Stimulated activated CD8-positive, alpha-beta memory T cell treated with anti-CD3 and anti-CD28 coated beads, Interleukin-15, amount 100 ng/mL, for 4 hours (primary cell): ENCODE measurements at places on chromosomes 7 and 10.

DNA sequence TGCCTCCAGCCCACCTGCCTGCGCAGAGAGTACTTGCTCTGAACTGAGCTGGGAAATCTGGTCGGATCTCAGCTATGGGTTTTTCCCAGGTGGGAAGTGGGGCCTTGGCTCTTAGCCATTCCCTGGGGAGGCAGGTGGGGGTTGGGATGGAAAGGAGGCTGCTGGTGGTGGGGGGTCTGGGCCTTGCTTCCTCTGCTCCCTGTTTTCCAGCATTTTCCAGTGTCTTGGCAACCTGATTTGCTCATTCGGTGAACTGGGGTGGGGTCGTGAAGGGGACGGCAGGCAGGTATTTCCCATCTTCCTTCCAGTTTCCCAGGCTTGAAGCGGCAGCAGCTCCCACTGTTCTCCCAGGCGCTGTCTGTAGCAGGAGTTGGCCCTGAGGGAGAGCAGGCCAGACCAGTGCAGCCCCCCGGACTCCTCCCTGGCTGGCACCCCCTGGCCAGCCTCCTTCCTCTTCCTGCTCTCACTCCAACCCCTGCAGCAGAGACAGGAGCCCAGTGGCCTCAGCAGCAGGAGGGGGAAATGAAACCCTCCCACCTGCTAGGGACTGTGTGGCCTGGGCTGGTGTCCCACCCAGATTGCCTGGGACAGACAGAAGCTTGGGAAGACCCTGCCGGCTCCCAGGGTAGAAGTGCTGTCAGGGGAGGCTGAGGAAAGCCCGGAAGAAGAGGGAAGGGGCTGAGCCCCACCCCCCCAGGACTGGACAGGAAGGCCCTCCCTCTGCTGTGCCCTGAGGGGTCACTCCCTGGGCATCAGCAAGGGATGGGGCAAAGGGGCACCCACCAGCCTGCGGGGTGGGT lies 6.6 kb downstream of the TRIM8 start:
- no peak for DNase-seq

GRCh38 chr10:81866753-81867152 lies 8.2 kb upstream of the NRG3 start:
- DNase-seq, result no peak

GRCh38 chr7:80439894-80440821 lies 71.7 kb downstream of the GNAT3 start:
- DNase-seq, result no peak

- DNase-seq, result no peak
These were observed 1.8 kb downstream of the UFSP1 start for GRCh38 chr7:100887516-100888290.

- no peak for DNase-seq
These were observed 80.1 kb upstream of the FZD8 start for GRCh38 chr10:35722226-35722625.

DNA sequence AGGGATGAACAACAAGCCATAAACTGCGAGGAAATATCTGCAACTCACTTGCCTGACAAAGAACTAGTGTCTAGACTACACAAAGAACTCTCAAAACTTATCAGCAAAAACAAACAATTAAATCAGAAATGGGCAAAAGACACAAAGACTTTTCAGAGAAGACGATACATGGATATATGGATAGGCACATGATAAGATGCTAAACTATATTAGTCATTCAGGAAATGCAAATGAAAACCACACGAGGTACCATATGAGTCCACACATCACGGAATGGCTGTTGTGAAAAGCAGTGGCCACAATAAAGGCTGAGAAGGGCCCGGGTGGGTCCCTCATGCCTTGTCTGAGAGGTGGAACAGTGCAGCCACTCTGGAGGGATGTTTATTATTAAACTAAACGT lies 267.8 kb downstream of the WDR37 start:
- no peak for DNase-seq

DNA sequence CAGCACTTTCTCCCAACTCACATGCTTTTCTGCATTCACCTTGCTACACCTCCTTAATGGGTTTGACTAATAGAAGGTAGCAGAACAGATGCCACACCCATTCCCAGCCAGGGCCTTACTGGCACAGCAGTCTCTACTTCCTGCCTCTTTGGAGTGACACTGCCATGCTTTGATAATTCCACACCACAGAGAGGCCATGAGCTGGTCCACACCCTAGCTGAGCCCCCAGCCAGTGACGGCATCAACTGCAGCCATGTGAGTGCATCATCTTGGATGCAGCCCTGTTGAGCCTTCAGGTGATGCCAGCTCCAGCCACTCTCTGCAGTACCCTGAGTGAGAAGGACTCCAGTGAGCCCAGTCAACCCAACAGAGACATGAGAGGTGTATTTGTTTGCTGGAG lies 27.5 kb upstream of the EZH2 start:
- DNase-seq, result no peak

- no peak for DNase-seq
These were observed 52.1 kb downstream of the RBM17 start for GRCh38 chr10:6140965-6141295.

DNA sequence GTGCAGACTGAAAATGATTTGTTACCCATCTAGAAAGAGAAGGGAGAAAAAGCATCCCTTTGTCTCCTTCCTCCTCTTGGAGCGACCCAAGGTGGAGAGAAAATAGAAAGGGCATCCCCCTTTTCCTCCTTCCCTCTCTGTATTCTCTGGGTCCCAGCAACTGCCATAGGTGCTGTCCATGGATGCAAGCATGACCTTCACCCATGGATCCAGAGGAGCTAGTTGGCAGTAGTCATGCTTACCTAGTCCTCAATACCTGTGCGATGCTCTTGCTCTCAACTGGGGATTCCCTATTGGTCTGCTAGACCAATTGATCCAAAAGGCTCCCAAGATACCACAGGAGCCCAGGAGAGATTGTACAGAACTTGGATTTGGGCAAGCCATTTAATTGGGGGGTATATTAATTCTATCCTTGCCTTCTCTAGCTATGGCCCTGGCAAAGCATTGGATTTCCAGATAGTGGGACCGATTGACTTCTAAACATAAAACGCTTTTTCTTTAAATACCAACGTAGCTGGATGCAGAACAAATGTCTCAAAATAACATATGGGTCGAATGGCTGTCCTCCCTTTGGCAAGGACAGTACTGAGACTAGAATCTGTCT lies 547.8 kb upstream of the IGFBP3 start:
- DNase-seq, result no peak

DNA sequence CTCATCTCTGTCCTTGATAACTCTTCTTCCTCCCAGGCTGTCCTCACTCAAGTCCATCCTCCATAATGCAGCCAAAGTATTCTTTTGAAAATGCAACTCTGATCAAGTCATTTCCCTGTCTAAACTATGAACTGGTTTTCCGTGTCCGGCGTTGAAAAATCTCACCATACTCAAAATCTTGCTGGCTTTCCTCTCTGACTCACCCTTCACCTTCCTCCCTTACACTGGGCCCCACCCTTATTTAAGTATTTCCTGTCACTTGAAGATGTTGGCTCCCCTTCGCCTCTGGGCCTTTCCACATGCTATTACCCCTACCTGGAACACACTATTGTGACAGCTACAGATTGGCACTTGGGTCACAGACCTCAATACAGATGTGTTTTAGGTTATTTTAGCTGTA lies 515.6 kb downstream of the INHBA start:
- DNase-seq, result no peak

DNA sequence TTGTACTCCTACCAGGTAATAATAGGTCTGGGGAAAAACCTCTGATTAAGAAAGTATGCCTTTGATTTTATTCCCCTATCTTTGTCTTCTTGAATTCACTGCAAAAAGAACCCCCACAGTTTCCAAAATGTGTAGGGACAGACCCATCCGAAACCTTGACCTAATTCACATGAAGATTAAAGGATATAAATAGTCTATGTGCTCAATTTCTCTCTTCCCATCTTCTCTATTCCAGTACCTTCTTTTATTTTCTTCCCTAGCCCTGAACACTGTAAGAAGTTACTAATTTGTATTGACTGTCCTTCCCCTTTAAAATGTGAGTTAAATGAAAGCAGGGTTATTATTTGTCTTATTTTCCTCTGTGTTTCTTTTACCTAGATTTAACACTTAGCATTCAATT lies 135.3 kb downstream of the HBP1 start:
- no peak for DNase-seq

GRCh38 chr7:70416347-70416985 lies 715.5 kb upstream of the GALNT17 start:
- no peak for DNase-seq

- DNase-seq, result no peak
These were observed 100.8 kb downstream of the MKI67 start for GRCh38 chr10:128025437-128025836.

GRCh38 chr10:33337326-33337957 lies 3.0 kb upstream of the NRP1 start:
- DNase-seq, result no peak

DNA sequence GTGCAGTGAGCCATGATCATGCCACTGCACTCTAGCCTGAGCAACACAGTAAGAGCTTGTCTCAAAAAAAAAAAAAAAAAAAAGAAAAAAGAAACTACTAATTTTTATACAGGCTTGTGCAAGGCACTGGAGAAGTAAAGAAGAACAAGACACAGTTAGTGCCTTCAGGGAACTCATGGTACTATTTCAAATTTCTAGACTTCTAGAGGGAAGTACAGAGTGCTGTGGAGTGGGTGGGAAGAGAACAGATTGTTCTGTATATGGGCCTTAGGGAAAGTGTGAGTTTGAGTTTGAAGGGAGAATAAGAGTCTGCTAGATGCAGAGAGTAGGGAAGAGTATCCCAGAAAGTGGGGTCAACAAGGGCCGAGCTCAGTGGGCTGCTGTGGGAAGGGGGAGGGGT lies 234.8 kb downstream of the PHTF2 start:
- DNase-seq, result no peak

- no peak for DNase-seq
These were observed 7.6 kb downstream of the ARHGAP12 start for GRCh38 chr10:31921031-31921430.

DNA sequence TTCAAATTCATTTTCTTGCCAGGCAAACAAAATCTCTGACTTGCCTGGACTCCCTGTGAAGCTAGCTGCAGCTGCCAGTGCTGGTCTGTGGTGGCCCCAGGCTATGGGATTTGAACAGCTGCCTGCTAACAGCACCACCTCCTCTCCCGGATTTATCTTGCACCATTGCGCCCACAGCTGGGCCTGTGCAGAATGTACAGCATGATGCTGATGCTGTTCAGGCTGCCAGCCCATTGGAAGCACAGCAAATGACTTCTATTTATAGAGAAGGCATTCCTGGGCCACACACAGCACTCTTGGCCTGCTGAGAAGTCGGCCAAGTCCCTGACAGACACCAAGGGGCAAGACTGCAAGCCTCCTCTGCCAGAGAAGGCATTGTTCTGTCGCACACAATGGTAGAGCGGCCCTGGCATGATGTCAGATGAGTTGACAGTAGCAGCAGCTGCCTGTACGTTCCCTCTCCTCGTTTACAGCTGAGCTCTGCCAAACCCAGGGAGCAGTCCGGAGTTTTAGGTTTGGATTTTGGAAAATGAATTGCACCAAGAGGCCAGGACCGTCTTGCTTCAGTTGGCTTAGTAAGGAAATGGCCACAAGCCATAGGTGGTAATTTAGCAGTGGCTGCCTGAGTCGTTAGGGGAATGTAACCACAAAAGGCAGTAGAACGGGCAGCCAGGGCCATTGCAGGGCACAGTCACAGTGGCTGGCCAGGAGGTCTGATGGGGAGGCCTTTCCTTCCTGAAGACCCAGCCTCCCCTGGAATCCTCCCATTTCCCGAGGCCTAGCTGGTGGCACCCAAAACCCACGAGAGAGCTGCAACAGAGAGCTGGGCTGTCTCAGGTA lies 38.5 kb downstream of the MTURN start:
- DNase-seq, result no peak

DNA sequence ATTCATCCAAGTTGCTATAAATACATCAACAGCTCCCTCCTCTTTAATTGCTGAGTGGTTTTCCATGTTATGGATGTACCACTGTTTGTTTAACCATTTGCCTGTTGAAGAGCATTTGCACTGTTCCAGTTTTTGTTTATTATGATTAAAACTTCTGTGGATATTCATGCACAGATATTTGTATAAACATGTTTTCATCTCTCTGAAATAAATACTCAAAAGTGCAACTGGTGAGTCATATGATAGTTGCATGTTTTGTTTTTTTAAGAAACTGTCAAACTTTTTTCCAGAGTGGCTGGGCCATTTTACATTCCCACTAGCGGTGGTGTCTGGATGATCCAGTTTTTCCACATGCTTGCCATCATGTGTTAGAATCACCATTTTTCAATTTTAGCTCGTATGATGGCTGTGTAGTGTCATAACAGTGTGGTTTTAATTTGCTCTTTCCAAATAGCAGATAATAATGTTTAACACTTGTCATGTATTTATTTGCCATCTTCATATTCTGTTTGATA lies 33.6 kb downstream of the MEOX2 start:
- DNase-seq, result no peak

DNA sequence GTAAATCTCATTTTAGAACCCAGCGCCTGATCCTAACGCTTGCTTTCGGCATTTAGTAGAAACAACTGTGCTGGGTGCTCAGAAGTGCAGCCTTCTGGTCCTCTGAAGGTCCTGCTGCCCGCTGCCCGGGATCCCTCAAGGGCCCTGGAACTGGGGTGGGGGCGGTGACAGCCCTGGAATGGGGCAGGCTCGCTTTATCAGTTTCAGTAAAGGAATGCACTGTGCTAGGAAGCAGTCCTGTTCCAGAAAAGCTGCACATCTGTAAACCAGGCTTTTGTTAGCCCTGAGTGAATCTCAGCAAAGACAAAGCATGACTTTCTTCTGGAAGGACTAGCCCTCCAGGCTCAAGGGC lies 254.6 kb downstream of the TNS3 start:
- no peak for DNase-seq

GRCh38 chr10:4533621-4534020 lies 292.4 kb upstream of the AKR1E2 start:
- no peak for DNase-seq

DNA sequence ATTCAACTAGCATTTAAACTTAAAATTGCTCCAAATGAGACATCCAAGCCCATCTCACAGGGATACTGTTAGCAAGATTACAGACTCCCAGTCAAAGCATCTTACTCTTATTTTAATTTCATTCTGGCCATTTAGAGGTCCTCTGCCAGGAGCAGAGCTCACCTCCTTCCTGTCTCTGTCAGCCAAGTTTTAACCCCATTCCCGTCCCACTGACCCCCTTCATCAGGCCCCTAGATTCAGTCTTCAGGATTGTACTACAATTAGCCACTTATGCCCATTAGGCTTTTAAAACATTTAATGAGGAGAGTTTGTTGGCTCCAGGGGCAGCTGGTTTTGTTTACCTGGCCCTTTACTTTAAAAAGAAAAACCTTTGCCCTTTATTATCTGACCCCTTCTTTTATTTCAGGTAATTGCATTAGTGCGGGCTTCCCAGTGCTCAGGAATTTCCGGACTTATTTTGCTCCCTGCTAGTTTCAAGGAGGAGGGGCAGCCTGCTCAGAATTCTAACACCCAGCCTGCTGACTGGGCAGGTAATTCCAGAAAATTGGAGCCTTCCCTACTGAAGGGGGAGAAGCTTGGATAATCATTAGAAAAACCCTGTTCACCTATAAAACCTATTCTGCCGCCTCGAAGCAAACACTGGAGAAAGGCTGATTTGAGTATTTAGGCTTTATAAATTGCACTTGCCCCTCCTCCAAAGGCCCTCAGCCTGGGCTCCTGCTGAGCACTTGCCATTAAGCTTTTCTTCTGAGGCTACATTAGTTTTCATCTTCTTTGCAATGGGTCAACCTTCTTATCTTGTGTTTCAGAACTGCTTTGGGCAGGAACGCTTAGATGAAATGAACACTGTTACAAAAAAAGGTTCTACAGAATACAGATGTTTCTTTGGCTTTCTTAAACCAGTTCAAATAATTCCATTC lies 200.5 kb upstream of the HPS1 start:
- no peak for DNase-seq

- DNase-seq, result no peak
These were observed 143.9 kb upstream of the FRMD4A start for GRCh38 chr10:14474656-14475055.

- no peak for DNase-seq
These were observed 58.4 kb downstream of the ADCYAP1R1 start for GRCh38 chr7:31110331-31111108.
